ENCODE measurements at places on chromosomes 4 and X. TPM values are rescaled to one million over a fixed set of nuclear protein-coding genes. Genes with fewer than 3 reads are reported as not detected.

Gene ASMT
- polyA plus RNA-seq: 0.09 TPM

Gene ARHGAP10
- 19.1 TPM for polyA plus RNA-seq

DNA sequence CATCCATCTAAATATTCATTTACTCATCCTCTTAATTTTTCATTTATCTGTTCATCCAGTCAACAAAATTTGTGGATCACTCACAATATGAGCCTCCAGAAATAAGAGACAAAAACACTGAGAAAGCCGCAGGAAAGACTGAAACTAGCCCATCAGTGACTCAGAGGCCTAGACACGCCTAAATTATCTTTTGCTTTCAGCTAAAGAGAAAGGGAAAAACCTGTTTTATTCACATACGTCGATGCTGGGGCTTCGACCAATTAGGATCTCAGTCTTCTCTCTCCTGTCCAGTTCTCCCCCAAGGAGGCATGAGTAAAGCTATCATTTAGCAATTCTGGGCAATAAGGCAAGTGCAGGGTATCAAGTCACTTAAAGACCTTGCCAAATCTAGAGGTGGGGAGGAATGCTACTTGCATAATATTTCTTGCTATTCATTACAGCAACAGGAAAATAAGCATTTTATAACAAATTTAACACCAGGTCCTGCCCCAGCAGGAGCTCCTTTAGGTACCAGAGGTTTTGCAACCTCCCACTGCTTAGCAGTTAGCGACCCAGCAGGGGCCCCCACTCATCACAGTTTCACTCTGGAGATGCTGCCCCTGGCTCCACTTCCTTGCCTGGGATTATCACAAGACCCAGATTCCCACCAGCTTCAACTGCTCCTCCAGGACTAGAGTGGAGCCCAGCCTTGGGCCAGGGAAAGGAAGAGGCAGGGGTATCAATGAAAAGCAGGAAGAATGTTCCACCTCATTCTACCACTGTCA is 30.1 kb upstream of the TMEM154 start:
- no peak for DNase-seq

- no peak for DNase-seq
Measured at GRCh38 chr4:137700751-137701150, 168.5 kb upstream of the PCDH18 start.

DNA sequence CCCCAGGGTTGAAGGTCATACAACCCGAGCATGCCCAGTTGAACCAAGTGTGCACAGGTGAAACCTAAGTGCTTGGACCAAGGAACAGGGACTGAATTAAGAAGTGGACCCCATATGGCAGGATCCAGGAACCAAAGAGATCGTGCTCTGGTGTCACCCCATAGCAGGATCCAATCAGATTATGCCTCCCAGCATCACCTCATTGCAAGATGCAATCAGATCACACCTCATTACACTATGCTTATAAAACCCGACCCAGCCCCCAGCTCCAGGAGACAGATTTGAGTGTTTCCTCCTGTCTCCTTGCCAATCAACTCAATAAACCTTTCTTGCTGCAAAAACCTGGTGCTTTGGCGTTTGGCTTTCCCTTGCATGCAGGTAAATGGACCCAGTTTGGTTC is 37.6 kb downstream of the EFHC2 start:
- no peak for DNase-seq

All from renal pelvis (tissue), 12 donors.